ENCODE measurements at places on chromosomes 6 and 20. TPM values are rescaled to one million over a fixed set of nuclear protein-coding genes. Genes with fewer than 3 reads are reported as not detected.

The MDFI gene
- not detected for total RNA-seq

The TSHZ2 gene
- 8.1 TPM for total RNA-seq

The AGER gene
- total RNA-seq, result 14.7 TPM

The TLDC2 gene
- not detected for total RNA-seq

The RAET1E gene
- not detected for total RNA-seq

The LTA gene
- total RNA-seq, result 1,238 TPM

The NKX2-2 gene
- total RNA-seq, result not detected

The KCNQ2 gene
- total RNA-seq, result not detected

The IMPG1 gene
- total RNA-seq, result not detected

The SASH1 gene
- total RNA-seq, result 0.58 TPM

The SMLR1 gene
- total RNA-seq, result not detected

The SLC35D3 gene
- total RNA-seq, result not detected

The ZBTB12 gene
- 3.5 TPM for total RNA-seq

The HDGFL1 gene
- total RNA-seq, result not detected

The TUBB1 gene
- not detected for total RNA-seq

The OR2H2 gene
- total RNA-seq, result not detected

The KHDC1 gene
- total RNA-seq, result 1.2 TPM

The TRIM40 gene
- not detected for total RNA-seq

The WFDC10B gene
- total RNA-seq, result not detected

The DOK5 gene
- 1.6 TPM for total RNA-seq

The NRN1 gene
- not detected for total RNA-seq

The PBOV1 gene
- total RNA-seq, result not detected

The POU3F2 gene
- total RNA-seq, result not detected

The EYA2 gene
- total RNA-seq, result not detected

The OR2H1 gene
- not detected for total RNA-seq

The CLVS2 gene
- not detected for total RNA-seq

The TOX2 gene
- total RNA-seq, result 0.87 TPM

The CPXM1 gene
- total RNA-seq, result 3.8 TPM

The PPP1R3G gene
- total RNA-seq, result not detected

The MAS1 gene
- not detected for total RNA-seq

The FAM50B gene
- total RNA-seq, result 8.8 TPM

The ADGRB3 gene
- total RNA-seq, result not detected

Measured in activated T-cell treated with anti-CD3 and anti-CD28 coated beads, Interleukin-2, amount 50 U/mL, for 4 hours (primary cell).